ENCODE measurements at places on chromosomes 4 and X. TPM values are rescaled to one million over a fixed set of nuclear protein-coding genes. Genes with fewer than 3 reads are reported as not detected.

DNA sequence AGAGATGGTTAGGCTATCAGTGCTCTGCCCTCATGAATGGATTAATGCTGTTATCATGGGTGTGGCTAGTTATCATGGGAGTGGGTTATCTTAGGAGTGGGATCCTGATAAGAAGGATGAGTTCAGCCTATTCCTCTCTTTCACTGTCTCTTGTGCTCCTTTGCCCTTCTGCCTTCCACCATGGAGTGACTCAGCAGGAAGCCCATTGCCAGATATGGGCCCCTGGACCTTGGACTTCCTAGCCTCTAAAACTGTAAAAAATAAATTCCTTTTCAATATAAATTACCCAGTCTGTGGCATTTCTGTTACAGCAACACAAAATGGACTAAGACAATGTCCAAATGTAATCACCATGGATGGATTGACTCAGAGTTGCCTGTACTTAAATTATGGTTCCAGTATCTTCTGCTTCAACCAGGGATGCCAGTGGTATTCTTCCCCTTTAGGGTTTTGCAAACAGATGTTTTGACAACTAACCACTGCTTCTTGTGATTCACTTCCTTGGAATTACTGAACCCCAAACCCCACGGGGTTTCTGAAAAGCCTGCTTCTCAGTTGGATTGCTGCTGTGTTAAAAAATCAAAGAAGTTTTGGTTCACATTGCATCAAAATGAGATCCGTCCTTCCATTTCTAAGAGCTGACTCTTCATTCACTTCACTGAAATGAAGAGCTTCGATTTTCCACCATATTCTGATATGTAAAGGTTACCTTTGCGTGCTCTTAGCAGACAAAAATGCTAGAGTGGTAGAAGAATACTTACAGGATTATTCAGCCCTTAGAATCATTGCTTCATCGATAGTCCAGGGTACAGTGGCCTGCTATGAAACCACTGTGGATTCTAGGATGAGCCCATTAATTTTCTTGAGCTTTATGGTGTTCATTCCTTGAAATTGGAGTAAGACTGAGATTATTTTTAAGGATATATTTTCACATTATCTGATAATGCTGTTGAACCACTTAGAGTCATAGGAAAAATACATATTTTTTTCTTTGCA, 107.7 kb downstream of the FRMPD4 start:
- no peak overlapping the region for H3K4me3 ChIP-seq
- no peaks in the 10 kb centered on the region for H3K36me3 ChIP-seq
- no peaks in the 10 kb centered on the region for H3K4me1 ChIP-seq
- DNase-seq = no peak

CFI gene
- not detected for total RNA-seq

ZBTB49 gene
- total RNA-seq = 12.1 TPM

GUCY1B1 gene
- total RNA-seq = 1.8 TPM

GRCh38 chr4:38290366-38290765, 330.2 kb downstream of the PTTG2 start:
- no peaks in the 10 kb centered on the region for H3K36me3 ChIP-seq
- no peak overlapping the region for H3K4me3 ChIP-seq
- H3K27me3 ChIP-seq = no peaks in the 10 kb centered on the region

GRCh38 chr4:92012899-92013867, 290.6 kb upstream of the GRID2 start:
- H3K4me3 ChIP-seq = no peak overlapping the region
- peak; percentile 91 for DNase-seq
- H3K4me1 ChIP-seq = no peaks in the 10 kb centered on the region
- no peak overlapping the region for H3K27ac ChIP-seq

DNA sequence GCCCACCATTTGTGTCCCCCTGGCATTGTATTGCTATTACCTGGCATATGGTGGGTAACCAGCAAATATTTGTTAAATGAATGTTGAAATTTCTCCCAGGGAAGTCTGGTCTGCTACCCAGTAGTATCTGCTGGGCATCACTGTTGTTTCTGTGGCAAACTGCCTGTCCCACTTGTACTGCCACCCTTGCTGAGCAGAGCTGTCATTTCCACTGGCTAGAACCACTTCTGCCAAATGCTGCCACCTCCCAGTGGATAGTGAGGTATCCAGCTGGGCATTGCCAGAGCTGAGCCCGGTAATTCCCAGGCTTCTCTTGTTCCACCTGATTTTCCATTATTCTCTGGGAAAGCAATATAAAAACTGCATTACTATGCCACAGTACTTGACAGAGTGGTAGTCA, 186.7 kb upstream of the NOCT start:
- DNase-seq = no peak
- H3K4me1 ChIP-seq = no peaks in the 10 kb centered on the region
- H3K27me3 ChIP-seq = no peaks in the 10 kb centered on the region
- no peaks in the 10 kb centered on the region for H3K36me3 ChIP-seq
- H3K4me3 ChIP-seq = no peak overlapping the region

DNA sequence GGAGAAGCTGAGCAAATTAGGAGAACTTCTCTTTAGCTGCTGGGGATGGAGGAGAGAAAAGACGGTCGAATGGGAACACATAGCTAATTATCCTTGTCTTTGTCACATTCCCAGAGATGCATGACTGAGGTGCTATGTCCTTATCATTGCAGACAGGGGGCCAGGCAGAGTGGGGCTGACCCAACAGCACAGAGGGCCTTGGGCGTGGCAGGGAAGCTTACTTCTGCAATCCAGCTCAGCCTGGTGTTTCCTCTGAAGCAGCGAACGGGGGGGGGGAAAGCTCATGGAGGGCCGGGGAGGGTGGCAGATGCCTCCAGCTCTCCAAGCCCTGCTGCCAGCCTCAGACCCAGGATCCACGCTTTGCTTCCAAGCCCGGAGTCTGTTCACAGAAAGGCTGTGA, 50.8 kb upstream of the HOPX start:
- no peaks in the 10 kb centered on the region for H3K4me1 ChIP-seq
- H3K27me3 ChIP-seq = no peaks in the 10 kb centered on the region
- DNase-seq = peak; percentile 68
- H3K4me3 ChIP-seq = no peak overlapping the region
- H3K36me3 ChIP-seq = no peaks in the 10 kb centered on the region

IGSF1 gene
- 10.5 TPM for total RNA-seq

RENBP gene
- total RNA-seq = 20.7 TPM

- H3K4me3 ChIP-seq = no peak overlapping the region
- no peaks in the 10 kb centered on the region for H3K4me1 ChIP-seq
- no peaks in the 10 kb centered on the region for H3K36me3 ChIP-seq
- no peak for DNase-seq
- H3K27me3 ChIP-seq = peaks cover 58% of the 10 kb centered on the region
- H3K27ac ChIP-seq = no peak overlapping the region
Observed at GRCh38 chr4:56658528-56658927, 22.6 kb downstream of the HOPX start.

DNA sequence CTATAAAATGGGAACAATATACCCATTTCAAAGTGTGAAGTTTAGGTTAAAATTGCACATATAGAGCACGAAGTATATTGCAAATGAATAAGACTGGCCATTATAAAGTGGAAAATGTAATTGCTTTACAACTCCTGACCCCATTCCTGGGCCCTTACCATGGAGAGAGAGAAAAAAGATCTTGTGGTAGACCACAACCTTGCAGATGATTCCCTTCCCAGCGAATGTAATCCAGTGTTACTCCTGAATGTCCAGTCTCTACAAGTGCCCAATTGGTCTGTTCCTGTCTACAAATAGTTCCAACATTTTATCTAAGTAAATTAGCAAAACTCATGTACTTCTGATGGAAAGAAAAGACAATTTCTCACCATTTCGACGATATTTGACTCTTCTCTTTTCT, 184.1 kb upstream of the LNX1 start:
- H3K27ac ChIP-seq = no peak overlapping the region
- no peaks in the 10 kb centered on the region for H3K36me3 ChIP-seq
- peaks cover 17% of the 10 kb centered on the region for H3K27me3 ChIP-seq
- DNase-seq = no peak
- H3K4me3 ChIP-seq = no peak overlapping the region

GRCh38 chr4:8195841-8196458, 3.1 kb upstream of the SH3TC1 start:
- H3K4me3 ChIP-seq = no peak overlapping the region
- DNase-seq = no peak
- H3K27ac ChIP-seq = no peak overlapping the region

- peak overlapping the region; percentile 99 for H3K27ac ChIP-seq
- peak; percentile 96 for DNase-seq
- H3K4me1 ChIP-seq = peaks cover 13% of the 10 kb centered on the region
- no peaks in the 10 kb centered on the region for H3K27me3 ChIP-seq
Observed at GRCh38 chr4:153151535-153152455, 52.4 kb upstream of the TRIM2 start.

MAGEC3 gene
- 0.58 TPM for total RNA-seq

- no peaks in the 10 kb centered on the region for H3K27me3 ChIP-seq
- no peak overlapping the region for H3K4me3 ChIP-seq
- no peak for DNase-seq
Observed at GRCh38 chr4:185793116-185793485, 18.9 kb downstream of the SORBS2 start.

DNA sequence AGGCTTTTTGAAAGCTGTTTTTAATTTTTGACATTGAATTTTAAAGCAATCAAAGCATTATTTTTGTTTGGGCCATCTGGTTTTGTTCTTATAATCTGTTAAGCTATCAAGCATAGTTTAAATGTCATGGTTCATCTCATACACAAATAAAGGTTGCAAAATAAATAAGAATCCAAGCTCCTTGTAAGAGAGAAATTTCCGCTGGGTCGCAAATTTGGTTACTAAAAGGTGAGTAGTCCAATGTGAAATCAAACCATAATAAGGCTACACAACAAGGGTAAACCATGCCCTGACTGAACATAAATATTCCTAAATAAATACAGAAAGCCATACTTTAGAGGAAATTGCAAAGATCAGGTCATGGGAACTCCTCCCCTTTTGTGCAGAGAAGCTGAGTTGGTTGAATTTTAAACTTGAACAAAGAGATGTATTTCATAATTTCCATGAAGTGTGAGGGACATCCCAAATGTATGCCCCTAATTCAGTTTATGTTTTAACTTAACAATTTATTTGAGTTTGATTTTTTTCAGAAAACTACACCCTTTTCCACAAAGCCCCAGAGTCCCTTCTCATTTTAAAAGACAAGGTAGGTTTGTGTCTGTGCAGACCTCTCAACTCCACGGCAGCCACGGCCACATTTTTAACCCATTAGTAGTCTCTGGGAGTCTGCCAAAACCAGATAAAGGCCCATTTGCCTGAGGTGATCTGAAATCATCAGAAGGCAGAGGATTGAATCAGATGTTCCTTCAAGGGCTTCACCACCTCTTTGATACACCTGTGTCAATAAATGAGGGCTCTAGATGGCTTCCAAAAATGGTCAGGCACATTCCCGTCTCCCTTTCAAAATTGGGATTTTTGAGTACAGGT, 85.2 kb downstream of the PLAC1 start:
- H3K27me3 ChIP-seq = no peaks in the 10 kb centered on the region
- H3K27ac ChIP-seq = no peak overlapping the region
- no peaks in the 10 kb centered on the region for H3K4me1 ChIP-seq
- no peak for DNase-seq
- H3K36me3 ChIP-seq = no peaks in the 10 kb centered on the region
- no peak overlapping the region for H3K4me3 ChIP-seq

RHOXF2 gene
- not detected for total RNA-seq

DNA sequence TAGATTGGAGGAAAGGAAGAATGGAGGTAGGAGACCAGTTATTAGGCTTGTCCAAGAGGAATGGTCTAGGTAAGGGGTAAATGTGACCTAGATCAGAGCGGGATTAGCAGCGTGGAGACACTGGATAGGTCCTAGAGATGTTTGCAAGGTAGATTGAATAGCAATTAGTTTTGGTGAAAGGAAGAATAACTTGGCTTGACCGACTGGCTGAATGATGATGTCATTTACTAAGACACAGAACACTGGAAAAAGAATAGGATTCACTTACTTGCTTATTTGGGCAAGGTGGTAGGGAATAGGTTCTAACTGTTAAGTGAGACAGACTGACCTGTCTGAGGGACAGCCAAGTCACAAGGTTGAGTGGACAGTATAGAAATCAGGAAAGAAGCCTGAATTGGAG, 71.3 kb downstream of the VEGFC start:
- no peaks in the 10 kb centered on the region for H3K27me3 ChIP-seq
- H3K36me3 ChIP-seq = no peaks in the 10 kb centered on the region
- H3K27ac ChIP-seq = no peak overlapping the region
- H3K4me3 ChIP-seq = no peak overlapping the region

DNA sequence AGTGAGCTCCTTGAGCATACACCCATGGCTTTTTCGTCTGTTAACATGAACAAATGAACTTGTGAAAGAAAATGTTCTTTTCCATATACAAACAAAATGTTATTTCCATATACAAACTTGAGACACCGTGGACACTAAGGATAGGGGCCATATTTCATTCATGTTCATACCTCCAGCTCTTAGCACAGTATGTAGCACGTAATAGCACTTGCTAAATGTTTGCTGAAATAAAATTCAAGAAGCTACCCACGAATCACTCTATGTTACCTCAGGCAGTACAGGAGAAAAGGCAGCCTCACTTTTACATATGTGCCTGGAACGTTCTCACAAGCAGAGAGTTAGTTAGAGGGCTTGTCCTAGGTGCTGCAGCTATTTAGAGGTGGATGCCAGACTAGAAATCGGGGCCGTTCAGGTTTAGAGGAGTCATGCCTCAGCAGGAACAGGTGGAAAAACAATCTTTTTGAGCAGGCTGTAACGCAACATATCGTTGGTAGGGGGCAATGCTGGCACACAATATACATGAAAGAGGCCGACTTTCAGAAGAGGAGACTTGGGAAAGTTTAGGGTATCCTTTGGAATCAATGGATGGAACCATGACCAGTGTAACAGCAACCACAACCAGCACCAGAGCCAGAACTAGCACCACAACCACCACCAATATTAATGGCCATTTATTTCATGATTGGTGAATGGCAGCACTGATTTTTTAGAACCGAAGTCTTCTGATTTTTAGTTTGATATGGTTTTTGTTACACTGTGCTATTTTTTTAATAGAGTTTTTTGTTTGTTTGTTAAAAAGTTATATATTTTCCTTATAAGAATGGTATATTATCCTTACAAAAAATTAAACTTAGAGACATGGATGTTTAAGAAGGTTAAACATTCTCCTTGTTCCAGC, 14.8 kb upstream of the PAQR3 start:
- peaks cover 22% of the 10 kb centered on the region for H3K27me3 ChIP-seq
- H3K36me3 ChIP-seq = no peaks in the 10 kb centered on the region
- DNase-seq = peak; percentile 73
- H3K4me3 ChIP-seq = no peak overlapping the region
- H3K27ac ChIP-seq = no peak overlapping the region

EGF gene
- total RNA-seq = 33.7 TPM

- DNase-seq = no peak
- H3K27ac ChIP-seq = no peak overlapping the region
- H3K4me3 ChIP-seq = no peak overlapping the region
Observed at GRCh38 chr4:107279733-107280132, 243.6 kb upstream of the DKK2 start.

DNA sequence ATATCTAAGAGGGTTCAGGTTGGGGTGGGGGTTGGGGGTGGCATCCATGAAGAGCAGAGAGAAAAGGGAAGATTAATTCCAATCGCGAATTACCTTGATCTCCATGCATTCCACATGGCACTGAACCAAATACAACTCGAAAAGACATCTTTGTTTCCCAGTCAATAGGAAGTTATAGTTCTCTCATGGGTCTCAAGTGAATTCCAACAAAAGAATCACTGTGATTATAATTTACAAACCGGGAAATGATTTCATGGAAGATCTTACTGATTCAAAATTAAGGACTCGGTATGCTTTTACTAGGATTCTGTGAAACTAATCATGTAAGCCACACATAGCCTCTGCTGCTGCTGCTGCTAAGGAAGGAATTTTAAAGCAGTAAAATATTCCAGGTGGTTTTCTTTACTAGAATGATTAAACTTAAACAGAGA, 26.6 kb upstream of the AMELX start:
- DNase-seq = no peak
- H3K27me3 ChIP-seq = no peaks in the 10 kb centered on the region
- H3K36me3 ChIP-seq = no peaks in the 10 kb centered on the region

Measured in endodermal cell (in vitro differentiated cells).